Fibroblast of skin of back (primary cell): ENCODE measurements at places on chromosomes 1 and 21.
A peak's percentile ranks its signal among the peaks of the same experiment; 100 is the strongest.

GRCh38 chr1:60436186-60436585 lies 362.6 kb upstream of the C1orf87 start:
- DNase-seq, result no peak

DNA sequence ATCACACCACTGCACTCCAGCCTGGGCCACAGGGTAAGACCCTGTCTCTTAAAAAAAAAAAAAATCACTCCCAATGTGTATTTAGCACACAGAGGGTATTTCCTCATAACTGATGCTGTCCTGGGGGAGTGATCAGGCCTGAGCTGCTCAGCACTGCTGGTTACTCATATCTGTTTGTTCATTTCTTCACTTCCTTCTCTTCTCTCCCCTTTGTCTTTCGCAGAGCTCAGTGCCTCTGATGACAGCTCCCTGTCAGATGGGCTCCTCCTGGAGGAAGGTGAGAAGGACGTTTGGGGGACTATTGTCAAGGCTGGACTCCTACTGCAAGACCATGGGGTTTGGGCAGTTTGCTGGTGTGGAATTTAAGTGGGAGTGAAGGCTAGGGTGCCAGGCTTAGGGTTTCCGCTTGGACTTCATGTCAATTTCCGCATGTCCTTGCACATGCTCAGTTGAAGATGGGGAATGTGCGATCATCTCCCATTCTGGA lies 13.0 kb downstream of the INAVA start:
- no peak for DNase-seq

GRCh38 chr1:76425201-76426145 lies 350.9 kb downstream of the ST6GALNAC3 start:
- DNase-seq, result peak; percentile 96

DNA sequence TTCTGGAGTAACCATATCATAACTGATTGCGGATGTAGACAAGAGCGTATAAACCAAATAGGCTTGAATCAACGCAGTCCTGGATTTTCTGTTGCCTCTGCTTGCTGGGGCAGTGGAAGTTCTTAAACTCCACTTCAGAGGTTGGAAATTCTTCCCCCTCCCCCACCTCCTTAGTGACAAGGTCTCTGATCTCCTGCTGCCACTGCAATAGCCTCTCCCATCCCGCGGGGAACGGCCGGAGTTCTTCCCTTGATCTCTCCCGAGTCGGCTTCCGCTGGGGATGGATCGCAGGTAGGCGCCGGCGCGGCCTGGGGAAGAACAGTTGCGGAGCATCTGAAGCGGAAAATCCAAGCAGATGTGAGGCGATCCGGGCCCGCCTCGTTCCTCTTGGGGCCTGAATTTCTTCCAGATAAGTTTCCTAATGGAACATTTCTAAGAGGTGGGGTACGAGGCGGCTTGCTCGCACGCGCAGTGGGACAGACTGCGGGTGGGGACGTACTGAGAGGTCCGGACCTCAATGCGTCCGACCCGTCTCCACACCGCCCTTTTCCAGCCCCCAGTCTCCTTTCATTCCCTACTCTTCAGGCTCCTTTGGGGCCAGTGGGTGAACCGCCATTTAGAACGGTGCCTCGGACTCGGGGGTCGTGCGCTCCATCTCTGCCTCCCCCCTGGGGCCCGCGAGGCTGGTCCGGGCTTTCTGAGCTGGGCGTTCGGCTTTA lies 3.1 kb upstream of the SIM2 start:
- no peak for DNase-seq

GRCh38 chr1:15848143-15848928 lies 829 bp downstream of the SPEN start:
- DNase-seq, result peak; percentile 38

GRCh38 chr1:55504306-55504731 lies 289.2 kb upstream of the USP24 start:
- no peak for DNase-seq

DNA sequence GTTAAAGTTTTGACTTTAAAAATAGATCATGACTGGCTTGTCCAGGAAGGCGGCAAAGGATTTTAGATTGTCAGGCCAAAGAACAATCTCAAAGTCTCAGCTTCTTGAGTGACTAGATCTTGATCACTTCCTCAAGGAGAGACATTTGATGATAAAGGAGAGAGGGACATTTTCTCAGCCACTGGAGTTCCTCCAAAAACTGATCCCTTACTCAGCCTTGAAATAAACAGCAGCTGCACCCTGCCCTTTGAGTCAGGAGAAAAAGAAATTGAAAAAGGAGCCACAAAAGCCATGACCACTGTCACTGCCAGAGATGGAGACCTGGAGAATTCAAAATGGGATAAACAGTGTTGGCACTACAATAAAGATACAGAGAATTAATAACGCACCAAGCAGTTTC lies 288.4 kb upstream of the PRMT6 start:
- DNase-seq, result peak; percentile 44

DNA sequence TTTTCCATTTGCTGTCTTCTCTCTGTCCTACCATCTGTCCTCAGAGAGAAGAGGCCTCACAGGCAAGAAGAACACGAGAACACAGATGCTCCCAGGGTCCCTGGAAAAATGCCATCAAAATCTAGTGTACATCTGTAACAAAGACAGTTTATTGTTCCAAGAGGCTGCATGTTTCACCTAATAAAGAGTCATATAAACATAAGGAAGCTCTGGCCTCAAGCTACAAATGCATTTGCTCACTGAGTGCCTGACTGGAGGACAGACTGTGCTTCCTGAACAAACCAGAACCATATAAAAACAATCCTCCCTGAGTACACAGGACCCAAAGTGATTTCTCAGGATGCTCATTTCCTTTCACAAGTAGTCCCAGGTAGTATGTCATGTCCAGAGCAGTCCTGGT lies 76.3 kb upstream of the SLC44A3 start:
- no peak for DNase-seq

GRCh38 chr1:156378557-156378956 lies 9.5 kb downstream of the RHBG start:
- DNase-seq, result no peak

DNA sequence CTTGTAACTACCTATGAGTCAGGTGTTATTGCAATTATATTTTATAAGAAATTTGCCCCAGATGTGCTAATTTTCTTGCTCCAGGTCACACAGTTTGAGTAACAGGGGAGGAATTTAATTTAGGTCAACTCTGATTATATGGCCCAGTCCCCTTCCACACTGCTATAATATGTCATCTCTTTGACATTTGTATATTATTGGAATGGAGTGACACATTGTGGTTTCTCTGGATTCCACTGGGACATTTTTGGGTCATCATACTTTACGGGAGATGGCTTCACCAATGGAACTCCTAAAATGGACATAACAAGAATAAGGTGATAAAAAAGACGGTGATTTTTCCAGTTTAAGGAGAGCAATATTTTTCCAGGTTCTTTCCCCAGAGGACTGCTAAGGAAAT lies 191.2 kb downstream of the DISC1 start:
- DNase-seq, result peak; percentile 87

DNA sequence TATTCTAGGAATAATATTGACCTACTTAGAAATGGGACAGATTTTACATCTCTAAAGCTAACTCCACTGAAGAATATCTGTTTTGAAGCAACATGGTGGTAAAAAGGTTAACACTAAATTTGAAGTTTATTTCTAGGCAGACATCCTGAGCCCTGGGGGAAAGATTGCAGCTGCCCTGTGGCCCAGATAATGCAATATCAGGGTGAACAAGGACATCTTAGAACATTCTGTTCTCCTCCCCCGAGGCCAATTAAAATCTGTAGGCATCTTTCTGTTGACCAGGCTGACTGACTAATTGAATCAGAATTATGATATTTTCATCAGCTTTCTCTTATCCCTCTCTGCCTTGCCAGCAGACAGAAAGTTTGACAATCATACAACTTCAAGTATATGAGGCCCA lies 149.8 kb upstream of the DUSP10 start:
- DNase-seq, result no peak

DNA sequence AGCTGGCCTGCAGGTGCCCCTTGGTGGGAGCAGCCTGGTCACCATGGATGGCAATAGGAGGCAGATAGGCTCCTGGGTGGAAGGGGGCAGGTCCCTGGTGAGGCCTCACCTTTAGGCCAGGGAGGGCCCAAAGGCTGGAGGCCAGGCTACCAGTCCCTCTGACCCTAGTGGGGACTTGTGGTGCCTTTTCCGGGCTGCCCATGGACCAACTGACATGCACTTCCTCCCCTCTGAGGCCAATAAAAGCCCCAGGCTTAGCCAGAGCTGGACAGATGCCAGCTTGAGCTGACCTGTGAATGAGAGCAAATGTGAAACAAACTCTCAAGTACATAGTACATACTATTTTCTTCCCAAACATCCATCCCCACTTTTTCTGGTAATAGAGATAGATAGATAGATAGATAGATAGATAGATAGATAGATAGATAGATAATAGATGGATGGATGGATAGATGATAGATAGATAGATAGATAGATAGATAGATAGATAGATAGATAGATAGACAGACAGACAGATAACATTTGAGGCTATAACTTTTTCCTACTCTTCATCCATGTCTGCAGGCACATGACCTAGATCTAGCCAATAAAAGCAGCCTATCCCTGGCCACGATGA lies 9.2 kb upstream of the CTTNBP2NL start:
- no peak for DNase-seq

DNA sequence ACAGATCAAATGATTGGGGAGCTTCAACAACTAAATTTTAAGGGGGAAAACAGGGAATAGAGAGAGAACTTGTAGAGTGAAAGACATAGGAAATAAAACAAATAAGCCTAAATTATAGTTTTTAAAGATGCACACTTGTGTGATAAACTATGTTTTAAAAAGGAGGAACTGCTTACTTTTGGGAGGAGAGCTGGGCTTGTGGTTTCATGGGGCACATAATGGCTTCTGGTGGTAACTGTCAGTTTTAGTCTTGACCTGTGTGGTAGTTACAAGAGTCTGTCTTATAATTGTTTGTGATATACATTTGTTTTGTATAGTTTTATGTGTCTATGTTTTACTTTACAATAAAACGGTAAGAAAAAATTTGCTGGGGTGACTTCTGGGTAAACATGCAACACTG lies 165.3 kb downstream of the COL24A1 start:
- no peak for DNase-seq

- no peak for DNase-seq
These were observed 362.4 kb downstream of the HHAT start for GRCh38 chr1:210691039-210691610.

- no peak for DNase-seq
These were observed 73.3 kb upstream of the IRF2BP2 start for GRCh38 chr1:234683127-234683860.

DNA sequence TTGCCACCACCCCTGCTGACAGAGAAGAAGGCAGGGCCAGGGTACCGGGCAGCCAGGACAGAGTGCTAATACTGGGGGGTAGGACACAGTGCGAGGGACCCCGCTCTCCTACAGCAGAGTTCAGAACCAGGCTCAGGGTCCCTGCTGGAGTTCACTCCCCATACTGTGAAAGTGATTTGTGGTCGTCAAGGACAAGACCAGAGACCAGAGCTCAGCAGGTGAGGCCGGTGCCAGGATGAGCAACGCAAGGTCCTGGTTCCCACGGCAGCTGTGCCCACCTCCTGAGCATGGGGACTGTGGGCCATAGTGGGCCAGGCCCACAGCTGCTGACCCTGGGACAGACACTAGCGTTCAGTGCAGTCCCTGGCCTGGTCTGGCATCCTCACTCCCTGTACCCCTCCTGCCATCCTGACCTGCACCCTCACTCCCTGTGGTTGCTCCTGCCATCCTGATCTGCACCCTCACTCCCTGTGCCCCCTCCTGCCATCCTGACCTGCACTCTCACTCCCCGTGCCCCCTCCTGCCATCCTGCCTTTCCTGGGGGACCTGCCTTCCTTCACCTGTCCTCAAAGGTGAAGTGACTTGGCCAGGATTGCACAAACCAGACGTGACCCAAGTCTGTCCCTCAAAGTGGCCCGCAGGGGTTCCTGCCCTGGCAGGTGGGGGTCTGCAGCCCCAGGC lies 13.8 kb upstream of the PTTG1IP start:
- no peak for DNase-seq
